ENCODE measurements at places on chromosomes 2 and 18.

GRCh38 chr2:68328901-68329300 is 9.2 kb upstream of the CNRIP1 start:
- DNase-seq = no peak

DNA sequence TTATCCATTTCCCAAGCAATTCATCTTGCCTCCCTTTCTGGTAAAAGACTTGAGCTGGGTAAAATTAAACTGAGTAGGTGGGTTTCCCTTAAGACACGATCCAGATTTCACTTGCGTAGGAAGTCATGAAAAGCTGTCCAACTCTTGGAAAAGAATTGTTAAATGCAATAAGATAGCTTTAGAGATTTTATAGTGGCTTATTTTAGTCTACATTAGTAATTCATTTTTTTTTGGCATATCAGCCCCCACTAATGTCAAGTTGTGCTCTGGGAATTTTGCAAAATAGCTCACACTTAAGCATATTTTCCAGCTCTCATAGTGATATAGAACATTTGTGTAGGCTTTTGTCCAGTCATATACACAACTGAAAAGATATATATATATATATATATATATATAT is 344.7 kb upstream of the FIGN start:
- no peak for DNase-seq

- no peak for DNase-seq
Observed at GRCh38 chr2:117982376-117983033, 31.4 kb downstream of the CCDC93 start.

- no peak for DNase-seq
Observed at GRCh38 chr2:34831096-34831495, 1232.0 kb upstream of the FAM98A start.

GRCh38 chr18:77168811-77169311 is 36.3 kb upstream of the MBP start:
- no peak for DNase-seq

- DNase-seq = no peak
Observed at GRCh38 chr2:229409751-229410181, 138.7 kb upstream of the PID1 start.

GRCh38 chr2:48693645-48694044 is 61.9 kb downstream of the LHCGR start:
- no peak for DNase-seq

DNA sequence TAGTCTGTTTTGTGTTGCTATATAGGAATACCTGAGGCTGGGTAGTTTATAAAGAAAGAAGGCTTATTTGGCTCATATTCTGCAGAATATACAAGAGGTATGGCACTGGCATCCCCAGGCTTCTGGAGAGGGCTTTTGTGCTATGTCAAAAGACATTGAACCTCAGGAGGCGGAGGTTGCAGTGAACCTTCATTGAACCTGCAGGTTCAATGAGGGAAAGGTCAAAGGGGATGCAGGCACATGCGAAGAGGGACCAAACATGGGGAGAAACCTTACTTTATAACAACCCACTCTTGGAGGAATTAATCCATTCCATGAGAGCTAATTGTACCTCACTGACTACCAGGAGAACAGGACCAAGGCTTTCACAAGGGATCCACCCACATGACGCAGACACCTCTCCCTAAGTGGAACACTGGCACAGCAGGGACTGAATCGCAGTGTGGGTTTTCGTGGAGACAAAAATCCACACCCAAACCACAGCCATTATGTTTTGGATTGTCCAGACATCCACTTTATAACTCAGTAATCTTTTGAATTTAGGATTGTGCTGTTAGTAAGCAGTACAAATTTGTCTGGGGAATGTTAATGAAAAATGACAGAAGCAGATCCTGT is 4.1 kb upstream of the SERPINB8 start:
- no peak for DNase-seq

- no peak for DNase-seq
Observed at GRCh38 chr18:62525608-62526007, 2.8 kb downstream of the ZCCHC2 start.

GRCh38 chr18:59718108-59718463 is 20.9 kb upstream of the CCBE1 start:
- no peak for DNase-seq

DNA sequence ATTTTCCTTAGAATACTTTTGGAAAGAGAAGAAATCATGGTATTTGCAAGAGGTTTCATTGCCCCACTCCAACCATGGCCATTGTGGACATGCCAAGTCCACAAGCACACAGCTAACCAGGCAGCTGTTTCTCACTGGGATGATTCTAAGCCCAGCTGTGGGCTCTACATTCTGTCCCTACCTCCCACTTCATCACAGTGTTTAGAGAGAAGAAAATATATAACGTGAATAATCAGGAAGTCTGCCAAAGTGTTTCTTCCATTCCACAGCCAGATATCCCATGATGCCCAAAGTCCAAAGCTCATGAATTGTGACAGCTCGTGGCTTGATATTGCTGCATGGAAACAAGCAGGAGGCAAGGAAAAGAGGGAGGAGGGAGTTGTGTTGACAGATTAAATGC is 433.7 kb upstream of the GYPC start:
- no peak for DNase-seq

GRCh38 chr2:30514848-30515435 is 67.9 kb downstream of the LCLAT1 start:
- no peak for DNase-seq

- DNase-seq = no peak
Observed at GRCh38 chr2:179701524-179702110, 159.8 kb downstream of the ZNF385B start.

DNA sequence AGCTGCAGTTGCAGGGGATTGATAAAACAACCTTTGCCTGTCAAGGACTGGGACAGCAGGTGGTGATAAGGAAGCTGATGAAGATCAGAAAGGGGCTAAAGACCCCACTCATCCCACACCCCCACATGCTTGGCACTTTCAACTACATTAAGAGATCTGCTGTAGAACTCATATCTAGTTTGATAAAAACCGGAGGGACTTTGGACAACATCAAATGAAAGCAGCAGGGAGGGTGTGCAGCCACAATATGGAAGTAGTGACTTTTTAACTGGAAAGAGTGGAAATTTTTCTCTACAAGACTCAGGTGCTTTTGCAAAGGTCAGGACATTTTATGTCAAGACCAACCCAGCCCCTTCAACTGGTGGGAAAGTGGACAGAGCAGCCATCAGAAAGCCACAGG is 56.8 kb downstream of the TBC1D8 start:
- DNase-seq = no peak

DNA sequence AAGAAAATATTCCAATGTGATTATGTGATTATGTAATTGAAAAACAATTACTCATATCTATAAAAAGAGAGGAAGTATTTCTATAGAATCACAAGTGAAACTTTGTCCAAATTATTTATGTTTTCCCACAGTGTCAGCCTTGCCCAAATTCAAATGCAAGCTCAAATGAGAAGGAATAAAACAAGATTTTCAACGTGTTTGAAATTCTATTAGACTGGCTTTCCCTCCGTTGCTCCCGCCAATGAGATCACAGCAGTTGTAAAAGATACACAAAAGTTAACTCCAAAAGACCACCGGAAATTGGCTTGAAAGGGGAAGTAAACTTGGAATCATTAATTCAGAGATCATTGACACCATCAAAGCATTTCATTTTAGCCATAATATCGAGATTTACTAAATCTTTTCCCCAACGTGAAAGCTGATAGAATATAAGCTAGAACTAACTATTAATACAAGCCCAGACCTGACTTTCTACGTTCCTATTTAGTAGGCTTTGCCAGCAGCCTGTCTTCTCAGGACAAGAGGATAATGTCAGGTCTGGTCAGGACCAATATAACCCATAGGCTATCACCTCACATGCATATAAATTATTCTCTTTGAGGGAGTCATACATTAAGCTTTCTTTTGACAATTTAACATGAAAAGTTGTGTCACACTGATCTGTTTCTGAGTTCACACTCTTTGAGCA is 222.6 kb upstream of the CHAC2 start:
- DNase-seq = no peak

DNA sequence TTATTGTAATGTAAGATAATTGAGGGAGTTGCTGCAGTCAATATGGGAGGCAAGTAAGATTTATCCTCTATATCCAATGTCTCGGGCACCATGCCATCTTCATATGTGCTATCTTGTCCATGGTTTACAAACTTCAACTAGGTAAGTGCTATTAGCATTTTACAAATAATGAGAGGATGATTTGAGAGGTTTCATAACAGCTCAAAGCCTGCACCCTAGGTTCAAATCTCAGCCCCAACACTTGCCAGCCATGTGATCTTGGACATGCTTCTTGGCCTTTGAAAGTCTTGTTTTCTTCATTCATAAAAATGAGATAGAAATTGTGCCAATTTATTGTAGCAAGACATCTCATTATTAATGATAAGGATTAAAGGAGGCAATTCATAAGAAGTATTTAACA is 108.8 kb downstream of the RND3 start:
- DNase-seq = no peak

GRCh38 chr2:69791045-69791444 is 38.4 kb upstream of the GMCL1 start:
- no peak for DNase-seq
